ENCODE measurements at places on chromosomes 12 and 14.

- DNase-seq = no peak
Observed at GRCh38 chr12:101001669-101002068, 207.1 kb downstream of the ANO4 start.

GRCh38 chr14:29262979-29263378 is 496.4 kb downstream of the FOXG1 start:
- DNase-seq = no peak

GRCh38 chr12:33052141-33053051 is 155.8 kb upstream of the PKP2 start:
- DNase-seq = no peak

DNA sequence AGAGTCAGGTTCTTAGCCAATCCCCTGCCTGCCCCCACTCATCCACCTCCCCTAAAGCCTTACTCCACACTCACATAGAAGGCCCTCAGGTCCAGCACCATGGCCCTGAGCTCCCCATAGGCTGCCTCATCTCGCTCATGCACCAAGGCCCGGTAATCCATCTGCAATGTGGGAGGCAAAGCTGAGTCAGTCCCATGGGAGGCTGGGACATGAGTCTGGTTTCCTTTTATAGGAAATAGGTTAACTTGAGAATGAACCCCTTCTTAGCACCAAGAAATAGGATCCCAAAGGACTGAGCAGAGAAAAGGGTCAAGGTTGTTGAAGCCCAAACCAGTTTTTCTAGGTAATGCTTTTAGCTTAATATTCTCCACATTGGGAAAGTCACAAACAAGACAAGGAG is 2.1 kb upstream of the EMC9 start:
- no peak for DNase-seq

DNA sequence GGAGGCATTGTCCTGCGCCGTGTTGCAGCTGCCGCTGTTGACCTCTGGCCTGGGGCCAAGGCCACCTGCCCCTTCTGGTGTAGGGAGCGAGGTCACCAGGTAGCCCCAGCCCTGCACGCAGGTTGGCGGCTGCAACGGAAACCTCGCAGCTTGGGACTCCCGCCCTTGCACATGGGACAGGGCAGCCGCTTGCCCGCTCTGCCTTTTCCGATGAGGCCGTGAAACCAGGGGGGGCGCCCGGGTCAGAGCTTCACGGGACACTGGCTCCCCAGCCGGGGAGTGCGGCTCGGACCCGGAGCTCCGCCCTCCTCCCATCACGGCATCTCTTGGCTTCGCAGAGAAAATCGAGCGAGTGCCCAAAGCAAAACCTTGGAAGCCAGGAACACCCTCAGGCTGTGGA is 25.4 kb downstream of the DNAH10 start:
- no peak for DNase-seq

GRCh38 chr12:64193931-64194330 is 28.2 kb downstream of the KICS2 start:
- no peak for DNase-seq

Measured in activated CD4-positive, alpha-beta T cell treated with anti-CD3 and anti-CD28 coated beads for 1 hour (primary cell).